Mesothelial cell of epicardium (in vitro differentiated cells): ENCODE measurements at places on chromosomes 11 and 22. TPM values are rescaled to one million over a fixed set of nuclear protein-coding genes. Genes with fewer than 3 reads are reported as not detected.

- no peak for DNase-seq
Observed at GRCh38 chr11:6818967-6819366, 19.5 kb upstream of the OR6A2 start.

GRCh38 chr11:17605651-17606122 is 58.6 kb downstream of the OTOG start:
- no peak for DNase-seq

DNA sequence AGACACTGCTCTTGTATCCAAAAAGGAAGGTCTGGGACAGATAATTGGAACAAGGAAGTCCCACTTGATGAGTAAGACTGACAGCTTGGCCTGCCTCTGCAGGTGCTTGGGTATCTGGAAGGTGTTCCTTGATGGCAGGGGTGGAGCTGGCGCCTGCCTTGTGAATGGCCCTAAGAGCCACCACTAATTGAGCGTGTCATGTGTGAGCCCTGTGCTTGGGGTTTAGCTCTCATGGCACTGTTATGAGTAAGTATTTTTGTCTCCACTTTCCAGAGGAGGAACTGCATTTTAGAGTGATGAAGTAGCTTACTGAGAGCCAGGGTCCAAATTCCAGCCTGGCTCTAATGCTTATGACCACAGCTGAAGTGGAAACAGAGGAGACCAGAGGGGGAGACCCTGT is 71.2 kb upstream of the NECTIN1 start:
- DNase-seq: no peak

GRCh38 chr11:28962502-28962901 is 854.3 kb downstream of the METTL15 start:
- no peak for DNase-seq

DNA sequence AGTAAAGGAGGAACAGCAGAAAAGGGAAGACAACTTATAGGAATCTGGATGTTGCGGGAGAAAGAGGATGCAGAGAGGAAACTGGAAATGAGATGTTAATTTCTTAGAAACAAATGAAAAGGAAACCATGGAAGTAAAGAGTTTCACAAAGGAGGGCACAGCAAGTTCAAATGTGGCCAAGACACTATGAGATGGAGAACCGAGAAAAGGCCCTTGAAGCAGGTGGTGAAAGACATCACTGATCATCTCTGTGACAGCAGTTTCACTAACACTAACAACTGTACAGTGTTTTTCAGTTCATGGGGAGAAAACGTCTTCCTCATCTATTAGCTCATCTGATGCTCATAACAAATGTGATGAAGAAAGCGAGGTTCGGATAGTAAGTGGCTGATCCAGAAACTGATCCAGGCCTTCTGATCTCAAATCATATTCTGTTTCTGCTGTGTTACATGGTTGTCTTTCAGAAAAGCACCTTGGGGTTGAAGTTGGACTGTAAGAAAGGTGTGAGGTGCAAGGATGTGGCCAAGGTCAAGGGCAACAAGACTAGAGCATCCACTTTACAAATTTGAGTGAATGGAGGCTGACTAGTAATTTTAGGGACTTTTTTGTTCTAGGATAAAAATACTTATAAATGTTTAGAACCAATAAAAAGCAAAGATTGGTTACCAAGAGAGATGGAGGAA is 492.1 kb upstream of the CADM1 start:
- no peak for DNase-seq

GRCh38 chr22:49134076-49134475 is 693.6 kb downstream of the BRD1 start:
- no peak for DNase-seq

DNA sequence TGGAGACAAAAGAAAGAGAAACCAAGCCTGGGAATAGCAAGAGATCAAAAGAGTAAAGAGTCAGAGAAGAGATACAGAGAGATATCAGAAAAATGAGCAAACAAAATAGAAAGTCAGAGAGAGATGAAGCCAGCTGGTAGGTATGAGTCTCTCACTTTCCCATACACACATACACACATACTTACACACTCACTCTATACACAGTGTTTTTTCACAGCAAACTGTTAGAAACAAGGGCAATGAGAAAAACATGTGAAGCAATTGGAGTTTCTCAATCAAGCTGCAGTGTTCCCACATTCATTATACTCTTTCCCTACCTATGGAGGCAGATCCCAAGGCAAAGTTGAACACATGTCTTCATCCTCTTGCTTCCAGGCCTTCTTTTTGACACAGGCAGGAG is 2.6 kb upstream of the NLRP10 start:
- DNase-seq: no peak

GRCh38 chr11:131038597-131038996 is 122.3 kb upstream of the SNX19 start:
- DNase-seq: no peak

- no peak for DNase-seq
Observed at GRCh38 chr11:61671527-61671926, 8.7 kb upstream of the DAGLA start.

DNA sequence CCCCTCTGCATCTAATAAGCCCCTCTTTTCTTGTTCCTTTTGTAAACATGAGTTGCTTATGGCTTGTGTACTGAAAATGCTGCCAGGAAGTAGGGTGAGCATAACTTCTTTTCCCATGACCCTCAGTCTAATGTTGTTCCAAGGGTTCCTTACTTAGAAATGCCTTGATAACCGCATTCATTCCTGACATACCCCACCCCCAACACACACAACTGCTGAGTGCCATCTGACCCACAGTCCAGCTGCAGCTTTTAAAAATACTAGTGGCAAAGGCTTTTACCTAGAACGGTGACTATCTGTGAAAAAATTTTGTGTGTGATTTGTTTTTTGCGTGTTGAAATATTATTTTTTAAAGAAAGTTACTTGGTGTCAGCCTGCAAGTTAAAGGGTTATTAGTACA is 52.6 kb downstream of the ARHGAP42 start:
- no peak for DNase-seq

- DNase-seq: no peak
Observed at GRCh38 chr22:43969989-43970755, 14.9 kb downstream of the SAMM50 start.

The GDPD4 gene
- not detected in 3 replicates for total RNA-seq

- DNase-seq: no peak
Observed at GRCh38 chr11:73346186-73346935, 29.8 kb upstream of the RELT start.

The NPTXR gene
- total RNA-seq: 9.6 to 10.3 TPM (median 10.1 TPM) in 3 replicates

The CLCF1 gene
- 5.9 to 6.3 TPM (median 6.1 TPM) in 3 replicates for total RNA-seq

The ZBTB16 gene
- not detected in 3 replicates for total RNA-seq

DNA sequence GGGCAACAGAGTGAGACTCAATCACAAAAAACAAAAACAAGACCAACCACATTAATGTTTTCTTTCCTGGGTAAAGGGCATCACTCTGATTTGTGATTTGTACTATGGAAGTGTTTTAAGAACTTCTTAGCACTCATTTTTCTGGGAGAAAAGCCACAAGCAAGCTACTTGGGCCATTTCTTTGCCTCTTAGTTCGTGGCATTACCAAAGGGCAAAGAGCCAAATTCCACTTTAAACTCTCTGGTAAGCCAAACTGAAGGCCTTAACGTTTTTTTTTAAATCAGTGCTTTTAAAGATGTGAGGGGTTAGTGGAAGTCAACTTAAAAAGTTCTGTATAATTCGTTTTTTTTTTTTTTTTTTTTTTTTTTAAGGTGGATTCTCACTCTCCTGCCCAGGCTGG is 36.9 kb downstream of the CAT start:
- DNase-seq: no peak
